Activated CD4-positive, alpha-beta T cell treated with anti-CD3 and anti-CD28 coated beads for 36 hours (primary cell): ENCODE measurements at places on chromosomes 5 and 9. TPM values are rescaled to one million over a fixed set of nuclear protein-coding genes. Genes with fewer than 3 reads are reported as not detected.

CHSY3 gene
- not detected for total RNA-seq

IRX4 gene
- not detected for total RNA-seq

LCN9 gene
- total RNA-seq = not detected

FAM153A gene
- total RNA-seq = 54.0 TPM
